ENCODE measurements at places on chromosomes 13 and 19.

DNA sequence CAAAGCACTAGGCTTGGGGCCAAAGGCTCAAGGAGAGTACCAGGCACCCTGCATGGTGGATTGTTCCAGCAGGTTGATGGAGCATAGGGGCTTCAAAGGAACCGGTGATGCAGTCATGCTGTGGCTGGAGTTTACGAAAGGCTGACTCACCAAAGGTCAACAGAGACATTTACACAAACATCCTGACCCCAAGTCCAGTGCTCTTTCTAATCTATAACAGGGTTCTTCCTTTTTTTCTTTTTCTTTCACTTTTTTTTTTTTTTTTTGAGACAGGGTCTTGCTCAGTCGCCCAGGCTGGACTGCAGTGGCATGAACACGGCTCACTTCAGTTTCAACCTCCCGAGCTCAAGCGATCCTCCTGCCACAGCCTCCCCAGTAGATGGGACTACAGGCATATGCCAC, 35.6 kb upstream of the TPTE2 start:
- no peak for DNase-seq

GRCh38 chr19:41249707-41250423, 14.3 kb upstream of the HNRNPUL1 start:
- DNase-seq, result no peak

DNA sequence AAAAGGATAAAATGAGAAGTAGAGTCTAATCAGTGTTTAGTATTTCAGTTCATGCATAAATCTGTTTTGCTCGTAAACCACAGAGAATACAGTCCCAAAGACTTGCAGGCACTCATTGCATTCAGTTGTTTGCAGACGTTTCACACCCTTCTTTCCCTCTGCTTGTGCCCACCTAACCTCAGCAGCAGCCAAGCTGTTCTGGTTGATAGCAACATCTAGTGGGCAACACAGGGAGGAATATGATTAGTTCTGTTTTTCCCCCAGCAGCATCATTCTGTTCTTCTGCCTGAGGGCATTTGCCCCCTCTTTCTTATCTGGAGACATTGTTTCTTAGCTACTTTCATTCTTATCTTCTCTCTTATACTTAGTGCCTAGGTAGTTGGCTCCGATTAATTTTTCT, 135.6 kb downstream of the PAN3 start:
- no peak for DNase-seq

DNA sequence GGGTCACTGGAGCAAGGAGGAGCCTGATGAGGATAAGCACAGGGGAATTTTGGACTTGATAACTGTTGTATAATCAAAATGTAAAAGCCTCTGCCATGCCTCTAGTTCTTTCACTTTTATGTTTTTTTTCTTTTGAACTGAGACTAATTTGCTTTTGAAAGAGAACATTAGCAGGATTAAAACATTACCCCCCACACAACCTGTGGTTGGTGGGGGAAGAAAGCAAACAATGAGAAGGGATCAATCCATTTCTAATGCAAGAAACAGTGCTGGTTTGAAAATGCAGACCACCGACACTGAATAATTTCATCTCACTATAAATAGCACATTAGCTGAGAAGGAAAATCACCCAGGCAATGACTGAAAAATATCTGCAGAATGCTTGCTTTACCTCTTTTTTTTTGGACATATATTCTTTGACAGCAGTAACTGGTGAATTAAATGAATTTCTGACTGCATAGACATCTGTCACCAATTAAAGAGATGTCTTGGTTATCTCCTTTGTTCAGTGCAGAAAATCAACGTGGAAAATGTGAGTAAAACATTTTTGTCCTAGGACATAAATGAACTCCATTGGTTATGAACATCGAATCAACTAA, 48.6 kb upstream of the TRPC4 start:
- no peak for DNase-seq

Data from stimulated activated CD4-positive, alpha-beta T cell treated with anti-CD3 and anti-CD28 coated beads, Interleukin-4, amount 100 ng/mL, for 1 hour (primary cell).